Endothelial cell (in vitro differentiated cells): ENCODE measurements at places on chromosomes 11 and 22. TPM values are rescaled to one million over a fixed set of nuclear protein-coding genes. Genes with fewer than 3 reads are reported as not detected.

Gene USP35
- total RNA-seq, result 26.0 TPM

Gene TMEM191B
- total RNA-seq, result 1.3 TPM

Gene LPXN
- total RNA-seq, result 5.0 TPM

Gene OR5B12
- not detected for total RNA-seq

Gene CARD18
- not detected for total RNA-seq

Gene SERPING1
- total RNA-seq, result 347 TPM

Gene CHKA
- 173 TPM for total RNA-seq

Gene STIP1
- total RNA-seq, result 124 TPM

Gene MACROD1
- 4.1 TPM for total RNA-seq

Gene MS4A15
- total RNA-seq, result not detected

Gene OR51B6
- not detected for total RNA-seq

Gene SLC15A3
- total RNA-seq, result 0.62 TPM

Gene MAP6
- total RNA-seq, result 0.26 TPM

GRCh38 chr11:10429526-10429925, 25.5 kb upstream of the AMPD3 start:
- H3K4me1 ChIP-seq, result no peaks in the 10 kb centered on the region
- peaks cover 2% of the 10 kb centered on the region for H3K27me3 ChIP-seq
- H3K36me3 ChIP-seq, result peaks cover 8% of the 10 kb centered on the region
- H3K27ac ChIP-seq, result no peak overlapping the region

DNA sequence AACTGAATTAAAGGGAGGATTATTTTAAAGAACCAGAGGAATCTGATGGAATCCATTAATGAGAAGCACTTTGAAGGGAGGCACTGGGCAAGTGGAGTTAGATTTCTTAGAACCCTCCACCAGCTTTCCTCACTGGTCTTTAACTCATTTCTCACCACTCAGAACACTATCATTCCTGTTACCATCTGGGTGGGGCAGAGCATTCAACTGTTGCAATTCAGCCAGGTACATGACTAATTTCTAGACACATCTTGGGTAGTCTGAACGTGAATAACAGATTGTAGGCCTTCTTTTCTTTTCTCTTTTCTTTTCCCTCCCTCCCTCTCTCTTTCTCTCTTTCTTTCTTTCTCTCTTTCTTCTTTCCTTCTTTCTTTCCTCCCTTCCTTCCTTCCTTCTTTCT, 15.5 kb upstream of the MMP1 start:
- no peaks in the 10 kb centered on the region for H3K36me3 ChIP-seq
- no peak for DNase-seq
- peaks cover 1% of the 10 kb centered on the region for H3K27me3 ChIP-seq

GRCh38 chr11:27254744-27255446, 108.1 kb downstream of the CCDC34 start:
- peaks cover 7% of the 10 kb centered on the region for H3K36me3 ChIP-seq
- H3K4me1 ChIP-seq, result peaks cover 4% of the 10 kb centered on the region
- no peak overlapping the region for H3K27ac ChIP-seq
- no peak overlapping the region for H3K4me3 ChIP-seq
- no peak for DNase-seq

GRCh38 chr11:116109228-116109627, 605.0 kb upstream of the CADM1 start:
- H3K27ac ChIP-seq, result no peak overlapping the region
- DNase-seq, result no peak
- peaks cover 5% of the 10 kb centered on the region for H3K27me3 ChIP-seq
- peaks cover 6% of the 10 kb centered on the region for H3K4me1 ChIP-seq

DNA sequence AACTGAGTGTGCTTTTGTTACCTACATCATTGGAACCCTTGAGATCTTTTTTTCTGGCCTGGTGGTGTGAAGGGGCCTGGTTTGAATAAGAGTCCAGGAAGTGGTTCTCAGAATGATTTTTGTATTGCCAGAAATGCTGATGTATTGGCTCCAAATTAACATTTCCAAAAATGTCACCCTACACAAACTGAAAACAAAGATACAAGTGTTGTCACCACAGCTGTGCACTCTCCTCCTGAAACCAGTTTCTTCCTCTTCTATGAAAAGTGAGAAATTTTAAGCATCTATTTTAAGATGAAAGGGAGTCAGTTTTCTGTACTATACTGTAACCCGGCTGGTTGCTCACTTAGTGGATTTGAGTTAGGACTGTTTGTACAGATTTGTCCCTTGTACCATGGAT, 218.8 kb downstream of the PGR start:
- no peaks in the 10 kb centered on the region for H3K27me3 ChIP-seq
- H3K27ac ChIP-seq, result no peak overlapping the region
- H3K36me3 ChIP-seq, result no peaks in the 10 kb centered on the region

GRCh38 chr11:87926250-87926970, 248.8 kb downstream of the RAB38 start:
- no peaks in the 10 kb centered on the region for H3K4me1 ChIP-seq
- H3K27ac ChIP-seq, result no peak overlapping the region
- DNase-seq, result no peak
- no peaks in the 10 kb centered on the region for H3K27me3 ChIP-seq

GRCh38 chr11:119306373-119306890, 10.5 kb downstream of the MCAM start:
- peaks cover 42% of the 10 kb centered on the region for H3K36me3 ChIP-seq
- no peak for DNase-seq
- H3K4me1 ChIP-seq, result peaks cover 18% of the 10 kb centered on the region

GRCh38 chr22:26906464-26906863, 249.1 kb downstream of the MIAT start:
- no peaks in the 10 kb centered on the region for H3K36me3 ChIP-seq
- H3K27me3 ChIP-seq, result peaks cover 9% of the 10 kb centered on the region
- H3K4me3 ChIP-seq, result no peak overlapping the region
- H3K4me1 ChIP-seq, result peaks cover 4% of the 10 kb centered on the region

- no peak overlapping the region for H3K27ac ChIP-seq
- no peaks in the 10 kb centered on the region for H3K4me1 ChIP-seq
- no peak overlapping the region for H3K4me3 ChIP-seq
- no peaks in the 10 kb centered on the region for H3K27me3 ChIP-seq
Measured at GRCh38 chr11:8768625-8769333, 86.2 kb downstream of the RPL27A start.

- no peak overlapping the region for H3K27ac ChIP-seq
- H3K4me1 ChIP-seq, result no peaks in the 10 kb centered on the region
Measured at GRCh38 chr11:125102510-125102909, 8.9 kb downstream of the TMEM218 start.

- no peak for DNase-seq
- no peaks in the 10 kb centered on the region for H3K27me3 ChIP-seq
- H3K4me3 ChIP-seq, result no peak overlapping the region
- no peaks in the 10 kb centered on the region for H3K36me3 ChIP-seq
Measured at GRCh38 chr11:88101881-88102597, 73.2 kb downstream of the RAB38 start.

- no peaks in the 10 kb centered on the region for H3K4me1 ChIP-seq
- H3K36me3 ChIP-seq, result peaks cover 4% of the 10 kb centered on the region
- H3K4me3 ChIP-seq, result no peak overlapping the region
- no peak for DNase-seq
- H3K27me3 ChIP-seq, result peaks cover 14% of the 10 kb centered on the region
Measured at GRCh38 chr11:65793144-65793581, 6.3 kb downstream of the OVOL1 start.

GRCh38 chr11:17352950-17353820, 1.6 kb downstream of the NCR3LG1 start:
- peaks cover 14% of the 10 kb centered on the region for H3K4me1 ChIP-seq
- peaks cover 8% of the 10 kb centered on the region for H3K36me3 ChIP-seq
- H3K4me3 ChIP-seq, result peak overlapping the region; percentile 77
- peak; percentile 52 for DNase-seq

GRCh38 chr11:2270322-2271076, at the start of gene ASCL2:
Gene ASCL2 (minus strand): TSS chr11:2270588. CDS start chr11:2270332, 256 bp downstream.
- peak; percentile 4 for DNase-seq
- H3K4me1 ChIP-seq, result peaks cover 3% of the 10 kb centered on the region
- H3K4me3 ChIP-seq, result no peak within 1 kb of the TSS
- peaks cover 14% of the 10 kb centered on the region for H3K27me3 ChIP-seq
- H3K36me3 ChIP-seq, result no peaks in the 10 kb centered on the region

DNA sequence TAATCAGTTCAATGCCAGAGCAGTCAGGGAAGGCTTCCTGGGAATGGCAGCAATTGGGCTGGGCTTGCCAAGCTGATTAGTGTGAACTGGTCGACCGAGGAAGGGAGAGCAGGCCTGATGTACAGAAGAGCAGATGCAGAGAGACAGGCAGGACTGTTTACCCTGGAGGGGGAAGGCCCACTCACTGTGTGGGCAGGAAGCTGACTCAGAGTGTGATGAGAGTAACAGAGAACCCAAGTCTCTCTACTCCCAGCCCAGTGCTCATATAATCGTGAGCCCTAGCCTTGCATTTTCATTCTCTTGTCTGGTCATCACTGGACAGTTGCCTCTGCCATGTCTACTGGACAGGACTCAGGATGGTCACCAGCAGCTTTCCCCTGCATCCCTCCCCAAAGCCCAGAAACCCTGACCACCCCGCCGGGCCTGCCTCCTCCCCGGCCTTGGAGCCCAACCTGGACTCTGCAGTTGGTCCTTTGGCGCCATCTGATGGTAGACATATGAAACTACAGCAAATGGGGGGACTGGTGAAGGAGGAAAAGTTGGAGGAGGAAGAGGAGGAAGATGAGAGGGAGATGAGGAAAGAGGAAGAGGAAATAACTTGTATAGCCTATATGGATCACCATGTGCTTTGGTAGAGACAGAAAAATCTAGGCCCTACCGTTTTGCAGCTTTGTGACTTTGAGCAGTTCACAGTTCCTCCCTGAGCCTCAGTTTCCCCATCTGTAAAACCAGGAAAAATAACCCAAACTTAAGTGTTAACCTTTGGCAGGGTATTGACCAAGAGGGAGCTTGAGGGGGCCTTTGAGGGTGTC, 43.4 kb upstream of the PRDM11 start:
- H3K27ac ChIP-seq, result no peak overlapping the region
- peaks cover 3% of the 10 kb centered on the region for H3K27me3 ChIP-seq
- H3K36me3 ChIP-seq, result no peaks in the 10 kb centered on the region
- H3K4me1 ChIP-seq, result no peaks in the 10 kb centered on the region
- DNase-seq, result peak; percentile 71

- no peaks in the 10 kb centered on the region for H3K36me3 ChIP-seq
- H3K4me1 ChIP-seq, result no peaks in the 10 kb centered on the region
- H3K27ac ChIP-seq, result no peak overlapping the region
- no peak overlapping the region for H3K4me3 ChIP-seq
- H3K27me3 ChIP-seq, result peaks cover 4% of the 10 kb centered on the region
Measured at GRCh38 chr22:48319321-48320047, 1508.2 kb downstream of the BRD1 start.

- H3K36me3 ChIP-seq, result peaks cover 5% of the 10 kb centered on the region
- H3K4me1 ChIP-seq, result peaks cover 7% of the 10 kb centered on the region
- H3K27me3 ChIP-seq, result peaks cover 24% of the 10 kb centered on the region
- no peak within 1 kb of the TSS for H3K27ac ChIP-seq
- H3K4me3 ChIP-seq, result peak within 1 kb of the TSS; percentile 37
- DNase-seq, result peak; percentile 49
Measured at GRCh38 chr11:67303132-67303834, at the start of gene SSH3. Gene SSH3 (plus strand): TSS chr11:67303530. CDS start chr11:67303626, 96 bp downstream.

DNA sequence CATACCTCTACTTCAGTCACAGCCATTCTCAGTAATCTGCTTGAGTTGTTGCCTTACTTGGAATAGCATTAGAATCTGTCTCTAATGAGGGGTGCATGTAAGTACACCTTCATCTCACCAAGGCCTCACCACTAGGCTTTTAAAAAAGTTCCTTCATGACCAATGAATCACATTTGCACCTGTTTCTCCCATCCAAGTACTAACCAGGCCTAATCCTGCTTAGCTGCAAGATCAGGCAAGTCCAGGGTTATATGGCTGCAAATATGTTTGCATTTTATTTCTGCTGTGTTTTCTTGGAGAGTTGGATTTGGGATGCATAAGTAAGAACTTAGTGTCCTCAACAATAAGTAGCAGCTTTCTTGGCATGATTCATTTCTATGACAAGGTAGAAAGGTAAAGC, 66.9 kb downstream of the BBOX1 start:
- no peaks in the 10 kb centered on the region for H3K36me3 ChIP-seq
- no peak overlapping the region for H3K4me3 ChIP-seq
- H3K4me1 ChIP-seq, result no peaks in the 10 kb centered on the region
- H3K27me3 ChIP-seq, result no peaks in the 10 kb centered on the region
- no peak overlapping the region for H3K27ac ChIP-seq

DNA sequence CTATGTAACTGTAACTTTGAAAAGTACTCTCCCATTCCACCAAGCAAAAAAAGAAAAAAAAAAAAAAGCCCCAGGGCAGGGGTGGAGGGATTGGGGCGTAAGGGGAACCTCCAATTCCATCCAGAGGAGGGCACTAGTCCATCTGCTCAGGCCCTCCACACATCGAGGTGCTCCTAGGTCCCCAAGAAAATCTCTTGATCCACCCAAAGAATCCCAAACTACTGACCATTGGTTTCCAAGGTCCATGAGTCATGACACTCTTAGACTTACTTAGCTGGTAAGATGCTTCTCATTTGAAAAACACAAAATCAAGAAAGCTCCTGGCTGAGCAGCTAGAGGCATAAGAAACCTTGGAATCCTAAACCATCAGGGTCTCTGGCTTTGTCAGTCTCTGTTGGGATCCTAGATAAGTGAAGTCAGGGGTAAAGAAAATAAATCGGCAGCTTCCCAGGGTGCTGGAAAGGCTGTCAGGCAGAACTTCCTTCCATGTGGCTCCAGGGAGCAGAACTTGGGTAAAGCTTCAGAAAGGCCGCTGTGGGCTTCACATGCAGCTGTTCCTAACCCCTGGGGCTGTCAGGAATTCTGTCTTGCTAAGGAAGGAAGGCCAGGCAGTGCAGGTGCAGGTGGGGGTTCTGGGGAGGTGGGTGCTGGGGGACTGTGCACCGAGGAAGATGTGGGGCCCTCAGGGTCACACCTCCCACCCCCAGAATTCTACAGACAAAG, 49.4 kb upstream of the ADA2 start:
- H3K27ac ChIP-seq, result no peak overlapping the region
- no peaks in the 10 kb centered on the region for H3K36me3 ChIP-seq
- H3K4me3 ChIP-seq, result no peak overlapping the region

- H3K4me3 ChIP-seq, result peak overlapping the region; percentile 88
- H3K27me3 ChIP-seq, result peaks cover 19% of the 10 kb centered on the region
- DNase-seq, result no peak
- no peak overlapping the region for H3K27ac ChIP-seq
- peaks cover 3% of the 10 kb centered on the region for H3K4me1 ChIP-seq
Measured at GRCh38 chr11:561148-562003, 606 bp downstream of the RASSF7 start.

GRCh38 chr11:4202749-4203148, 108.2 kb downstream of the RRM1 start:
- H3K4me3 ChIP-seq, result no peak overlapping the region
- no peak overlapping the region for H3K27ac ChIP-seq
- H3K4me1 ChIP-seq, result peaks cover 3% of the 10 kb centered on the region
- no peak for DNase-seq
